ENCODE measurements at places on chromosomes 7 and 10. TPM values are rescaled to one million over a fixed set of nuclear protein-coding genes. Genes with fewer than 3 reads are reported as not detected.

DNA sequence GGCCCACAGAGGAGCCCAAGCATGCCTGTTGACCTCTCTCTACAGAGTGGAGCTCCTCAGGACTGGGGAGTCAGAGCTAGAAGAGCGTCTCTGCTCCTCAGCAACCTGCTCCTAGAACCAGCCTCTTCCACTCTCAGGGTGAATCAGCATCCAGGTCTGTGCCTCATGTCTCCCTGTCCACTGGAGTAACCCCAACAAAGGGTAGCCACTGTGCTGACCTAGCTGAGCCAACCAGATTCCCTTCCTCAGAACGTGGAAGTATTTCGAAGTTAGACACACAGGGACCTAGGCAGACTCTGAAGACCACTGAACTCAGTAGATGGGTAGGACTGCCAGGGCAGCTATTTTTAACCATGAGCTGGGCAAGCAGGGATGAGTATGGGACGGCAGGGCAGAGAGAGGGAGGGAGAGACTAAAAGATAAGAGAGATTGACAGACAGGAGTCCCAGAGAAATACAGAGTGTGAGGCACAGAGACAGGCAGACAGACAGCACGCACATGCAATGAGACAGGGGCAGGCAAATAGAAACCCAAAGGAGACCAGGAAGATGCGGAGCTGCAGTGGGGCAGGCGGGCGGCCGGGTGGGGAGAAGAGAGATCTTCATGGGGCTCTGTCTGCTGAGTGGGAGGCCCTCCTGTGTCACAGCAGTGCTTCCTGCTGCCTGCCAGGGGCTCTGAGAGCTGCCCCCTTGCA, 56.7 kb downstream of the OSBPL3 start:
- no peak for DNase-seq

DNA sequence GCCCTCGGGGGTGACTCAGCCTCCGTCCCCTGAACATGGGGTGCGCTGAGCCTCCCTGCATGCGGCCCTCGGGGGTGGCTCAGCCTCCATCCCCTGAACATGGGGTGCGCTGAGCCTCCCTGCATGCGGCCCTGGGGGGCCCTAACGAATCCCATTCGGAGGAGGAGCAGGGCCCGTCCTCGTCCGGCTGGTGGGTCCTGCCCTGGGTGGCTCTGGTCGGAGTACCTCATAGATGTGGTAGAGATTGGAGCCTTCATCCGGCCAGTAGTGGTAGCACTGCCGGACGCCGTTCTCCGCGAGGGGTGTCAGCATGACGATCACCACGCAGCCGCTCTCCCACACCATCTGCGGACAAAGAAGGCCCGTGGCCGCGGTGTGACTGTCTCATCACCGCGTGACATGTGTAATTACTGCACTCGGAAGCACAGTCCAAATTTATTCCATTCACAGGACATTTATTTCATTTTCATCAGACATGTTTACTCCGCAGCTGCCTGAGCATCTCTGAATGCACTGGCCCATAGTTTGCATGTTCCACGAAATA, 241.1 kb downstream of the DNAJB6 start:
- DNase-seq: no peak

GRCh38 chr10:126235091-126235978, 152.9 kb downstream of the ADAM12 start:
- DNase-seq: no peak

DNA sequence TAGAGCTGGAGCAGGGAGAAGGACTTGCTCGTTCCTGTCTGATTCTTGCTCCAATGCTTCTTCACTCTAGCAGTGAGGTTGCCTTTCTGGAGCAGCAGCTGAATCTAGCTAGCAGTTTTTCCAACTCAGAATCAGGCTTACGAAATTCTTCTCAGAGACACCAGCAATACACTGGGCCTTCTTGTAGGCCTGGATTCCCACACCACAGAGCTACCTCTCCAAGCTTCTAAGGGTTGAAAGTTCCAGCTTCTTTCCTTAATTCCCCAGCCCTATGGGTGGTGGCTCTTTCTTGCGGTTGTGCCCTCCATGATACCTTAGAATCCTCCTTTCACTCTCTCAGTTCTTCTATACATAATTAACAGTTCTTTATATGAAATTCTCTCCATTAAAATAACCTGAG, 586.6 kb downstream of the INHBA start:
- no peak for DNase-seq

DNA sequence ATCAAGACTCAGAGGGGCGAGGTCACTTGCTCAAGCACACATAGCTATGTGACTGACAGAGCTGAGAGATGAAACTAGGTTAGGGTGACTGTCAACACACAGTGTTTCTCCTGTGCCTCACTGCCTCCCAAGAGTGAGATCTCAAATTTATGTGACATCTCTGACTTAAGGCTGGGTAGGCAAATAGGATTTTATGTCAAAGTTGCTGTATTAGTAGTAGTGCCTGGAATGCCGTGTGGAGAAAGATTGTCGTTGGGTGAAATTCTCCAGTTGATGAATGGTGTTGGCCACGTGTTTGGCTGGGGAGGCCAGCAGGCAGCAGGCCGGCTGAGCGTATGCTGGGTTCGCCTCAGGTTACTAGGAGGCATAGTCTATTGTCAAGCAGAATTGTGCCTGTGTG, 148.3 kb upstream of the BMPER start:
- DNase-seq: no peak

DNA sequence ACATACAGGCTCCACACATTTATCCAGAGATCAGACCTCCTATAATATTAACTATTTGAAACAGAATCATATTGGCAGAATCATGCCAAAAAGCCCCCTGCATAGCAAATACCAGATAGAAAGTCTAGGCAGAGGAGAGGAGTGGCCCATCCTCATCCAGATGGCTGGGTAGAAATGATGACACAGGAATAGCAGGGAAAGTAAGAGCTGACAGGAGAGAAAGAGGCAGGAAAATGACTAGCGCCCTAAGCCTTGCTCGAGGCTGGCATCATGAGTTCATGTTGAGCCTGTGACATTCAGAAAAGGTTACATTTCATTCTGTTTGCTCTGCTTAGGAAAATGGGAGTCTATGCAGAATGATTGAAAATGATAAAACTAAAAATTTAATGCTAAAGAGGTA, 27.6 kb downstream of the WIPF3 start:
- DNase-seq: no peak

- DNase-seq: no peak
These were observed 138.9 kb downstream of the JAZF1 start for GRCh38 chr7:28041508-28042314.

- DNase-seq: no peak
These were observed 211.9 kb downstream of the GALNT17 start for GRCh38 chr7:71343892-71344291.

- DNase-seq: no peak
These were observed 143.5 kb downstream of the CALCR start for GRCh38 chr7:93430917-93431588.

GRCh38 chr7:80450621-80451308, 61.1 kb downstream of the GNAT3 start:
- DNase-seq: no peak

GRCh38 chr10:132351611-132352010, 19.6 kb downstream of the LRRC27 start:
- peak; percentile 24 for DNase-seq

DNA sequence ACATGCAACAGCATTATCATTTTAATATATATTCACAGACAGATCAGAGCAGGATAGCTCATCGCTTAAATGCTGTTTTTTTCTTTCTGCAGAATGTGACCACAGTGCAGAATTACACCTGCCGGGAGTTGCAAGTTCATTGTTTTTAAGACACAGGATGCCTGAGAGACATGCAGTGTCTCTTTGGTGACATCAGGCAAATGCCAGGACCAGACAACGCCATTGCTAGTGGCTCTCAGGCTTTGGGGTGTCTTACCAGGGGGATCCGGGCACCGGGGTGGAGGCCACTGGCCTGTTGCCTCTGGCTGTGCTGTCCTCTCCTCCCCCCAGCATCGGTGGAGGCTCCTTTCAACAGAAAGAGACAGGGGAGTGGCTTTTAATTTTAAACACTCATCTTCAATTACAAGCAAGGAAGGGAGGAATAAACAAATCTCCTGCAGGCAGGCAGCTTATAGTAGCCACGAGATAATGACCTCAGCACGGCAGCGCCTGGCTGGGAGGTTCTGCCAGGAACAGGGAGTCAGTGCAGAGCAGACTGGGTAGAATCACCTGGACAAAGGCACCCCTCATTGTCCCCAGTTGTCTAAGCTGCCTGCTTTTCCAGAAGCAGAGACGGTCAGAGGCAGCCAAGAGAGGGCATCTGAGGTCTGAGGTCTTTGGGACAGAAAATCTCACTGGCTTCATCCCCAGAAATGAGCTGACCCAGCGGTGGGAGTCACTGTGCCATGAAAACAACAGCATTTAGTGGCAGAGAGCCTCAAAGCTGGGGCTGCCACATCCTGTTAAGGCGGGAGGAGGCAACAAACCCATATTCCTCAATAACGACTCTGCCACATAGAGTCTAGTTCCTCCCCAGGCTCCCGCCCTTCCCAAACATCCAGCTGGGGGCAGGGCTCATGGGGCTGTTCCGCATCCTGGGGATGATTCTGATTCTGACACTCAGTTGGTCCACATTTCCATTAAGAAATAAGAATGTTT, 148.4 kb downstream of the TCERG1L start:
- DNase-seq: no peak

DNA sequence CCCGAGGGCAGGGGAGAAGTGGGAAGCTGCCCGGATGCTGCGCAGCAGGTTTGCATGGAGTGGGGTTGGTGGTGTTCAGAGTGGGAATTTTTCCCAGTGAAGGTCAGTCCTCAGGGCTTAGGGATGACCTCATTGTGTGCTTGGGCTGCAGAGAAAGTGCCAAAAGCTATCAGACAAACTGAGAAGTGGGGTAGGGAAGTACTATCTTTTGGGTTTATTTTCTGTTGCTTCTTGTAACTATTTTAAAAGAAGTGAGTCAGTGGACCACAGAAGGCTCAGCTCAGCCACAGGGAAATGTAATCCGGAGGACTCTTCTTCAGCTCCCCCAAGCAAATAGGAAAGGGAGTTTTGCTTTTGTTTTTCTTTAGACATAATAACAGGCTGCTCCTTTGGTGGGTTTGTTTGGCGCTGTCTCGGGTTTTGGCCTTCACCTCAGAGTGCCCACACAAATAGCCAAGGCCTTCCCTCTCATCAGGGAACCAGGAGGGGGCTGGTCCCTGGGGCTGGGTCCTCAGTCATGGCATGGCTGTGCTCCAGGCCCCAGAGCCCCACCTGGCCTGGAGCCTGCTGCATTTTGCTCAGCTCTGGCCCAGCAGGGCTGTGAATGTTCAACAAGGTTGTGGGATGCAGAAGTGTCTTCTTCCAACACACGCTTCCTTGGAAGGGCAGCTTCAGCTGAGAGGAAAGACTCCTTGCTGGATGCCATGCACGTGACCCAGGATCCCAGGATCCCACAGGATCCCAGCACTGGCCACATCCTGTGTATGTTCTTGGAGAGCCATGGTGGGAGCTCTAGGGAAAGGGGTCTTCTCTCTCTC, 5.4 kb upstream of the FAM170B start:
- no peak for DNase-seq

DNA sequence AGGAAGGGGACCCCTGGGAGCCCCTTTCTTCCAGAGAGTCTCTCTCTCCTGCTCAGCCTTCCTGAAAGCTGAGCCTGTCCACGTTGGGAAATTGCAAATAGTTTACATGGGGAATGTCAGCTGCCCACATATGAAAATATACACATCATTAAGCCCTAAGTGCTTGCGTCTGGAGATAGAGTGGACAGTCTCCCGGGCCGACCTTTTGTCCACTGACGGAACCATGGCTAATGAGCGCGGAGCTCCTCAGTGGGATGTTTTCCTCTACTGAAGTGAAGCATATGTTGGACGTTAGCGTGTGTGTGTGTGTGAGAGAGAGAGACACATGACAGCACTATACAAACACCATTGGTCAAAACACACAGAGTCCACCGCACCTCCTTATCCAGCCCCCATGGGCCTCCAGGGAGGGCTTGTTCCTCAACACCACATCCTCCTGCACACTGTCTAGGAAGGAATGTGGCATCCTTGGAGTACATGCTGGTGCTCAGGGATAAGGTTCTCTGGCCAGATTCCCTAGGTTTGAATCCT, 128.4 kb downstream of the RGS10 start:
- DNase-seq: no peak

DNA sequence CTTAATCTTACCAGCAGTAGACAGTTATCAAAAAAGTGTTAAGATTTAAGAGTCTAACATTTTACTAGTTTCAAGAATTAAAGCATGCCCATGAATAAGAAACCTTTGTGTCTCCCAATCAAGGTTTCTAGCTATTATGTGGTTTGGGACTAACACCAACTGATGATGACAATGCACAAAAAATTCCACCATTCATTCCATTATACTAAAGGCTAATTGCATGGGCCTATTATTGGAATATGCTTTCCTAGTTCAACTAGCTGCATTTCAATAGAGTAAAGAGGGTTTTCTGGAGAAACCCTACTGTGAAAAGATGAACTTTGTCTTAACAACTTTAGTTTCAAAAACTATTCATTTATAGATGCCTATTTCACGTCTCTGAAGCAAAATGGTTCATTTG, 44.6 kb downstream of the UBE2H start:
- no peak for DNase-seq

GRCh38 chr10:3886191-3886590, 101.2 kb upstream of the KLF6 start:
- DNase-seq: no peak

- DNase-seq: no peak
These were observed 68.0 kb upstream of the TNS3 start for GRCh38 chr7:47649919-47650318.

GRCh38 chr7:158705234-158705850, 738 bp upstream of the NCAPG2 start:
- no peak for DNase-seq

DNA sequence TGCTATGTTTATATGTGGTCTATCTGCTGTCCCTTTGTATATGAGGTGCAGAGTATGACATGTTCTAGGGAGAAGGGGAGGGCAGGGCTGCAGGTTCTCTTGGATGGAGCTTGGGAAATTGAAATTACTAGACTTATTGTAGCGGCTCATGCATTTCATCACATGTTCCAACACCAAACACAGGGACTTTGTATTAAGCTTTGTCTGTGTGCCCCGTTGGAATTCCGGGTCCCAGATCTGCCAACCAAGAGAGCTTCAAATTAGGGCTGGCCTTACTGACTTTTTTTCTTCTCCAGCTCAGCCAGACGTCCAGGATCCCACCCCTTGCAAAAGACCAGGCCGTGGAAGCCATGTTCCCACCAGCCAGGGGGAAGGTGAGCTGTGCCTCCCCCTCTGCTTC, 3.4 kb downstream of the ZNF789 start:
- no peak for DNase-seq

- DNase-seq: no peak
These were observed 179.4 kb downstream of the CUX1 start for GRCh38 chr7:101996876-101997275.

EBLN1 gene
- not detected for total RNA-seq

ANXA8 gene
- total RNA-seq: not detected

CNNM1 gene
- total RNA-seq: 0.88 TPM

FAM25A gene
- not detected for total RNA-seq

TMEM176A gene
- 42.6 TPM for total RNA-seq

GNAT3 gene
- not detected for total RNA-seq

GLI3 gene
- total RNA-seq: 29.9 TPM

H2AZ2 gene
- total RNA-seq: 110 TPM

Data from breast epithelium (tissue), 4 donors.